HCEC 1CT (cell line): ENCODE measurements at places on chromosomes 6 and 20.

DNA sequence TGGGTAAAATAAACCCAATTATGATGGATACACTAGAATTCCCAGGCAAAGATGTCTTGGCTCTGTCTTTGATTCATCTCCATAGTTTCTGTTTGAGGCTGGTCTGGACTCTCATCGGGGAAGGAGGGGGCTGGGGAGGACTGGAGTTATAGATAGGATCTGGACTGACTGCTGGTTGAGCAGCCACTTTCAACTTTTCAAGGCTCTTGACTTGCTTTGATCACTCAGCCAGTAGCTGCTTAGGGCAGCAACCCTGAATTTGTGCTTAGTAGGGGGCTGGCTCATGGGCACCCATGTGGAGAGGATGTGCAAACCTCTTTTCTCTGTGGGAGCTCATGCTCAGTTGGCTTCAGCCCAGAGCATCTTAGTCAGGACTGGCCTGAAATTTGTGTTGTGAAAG, 114.0 kb upstream of the NEDD9 start:
- no peak for DNase-seq

DNA sequence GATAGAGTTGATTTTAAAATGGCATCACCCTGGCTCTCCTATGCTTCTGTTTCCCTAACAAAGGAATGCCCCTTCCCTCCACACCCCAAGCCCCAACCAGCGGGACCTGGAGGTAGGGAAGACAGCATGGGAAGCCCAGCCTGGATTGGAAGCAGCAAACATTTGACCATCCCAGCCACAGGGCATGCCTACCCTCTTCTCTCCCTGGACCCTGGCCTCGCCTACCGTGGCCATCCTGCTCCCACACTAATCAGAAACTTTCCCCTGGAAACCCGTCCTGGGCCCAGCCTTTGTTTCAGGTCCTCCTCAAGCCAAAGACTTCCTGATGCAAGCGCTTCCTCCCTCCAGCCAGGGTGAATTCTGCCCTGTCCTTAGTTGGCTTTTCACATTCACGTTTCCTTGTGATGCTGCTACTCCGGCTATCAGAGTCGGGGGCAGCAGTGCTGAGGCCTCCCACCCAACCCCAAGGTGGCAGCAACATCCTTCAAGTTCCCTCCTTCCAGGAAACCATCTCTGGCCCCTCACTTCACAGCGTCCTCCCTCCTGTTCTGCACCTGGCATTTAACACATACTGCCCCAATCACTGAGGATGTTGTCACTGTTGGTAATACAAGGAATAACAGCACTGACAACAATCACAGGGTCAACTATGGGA, 18.2 kb upstream of the ANGPT4 start:
- no peak for DNase-seq

DNA sequence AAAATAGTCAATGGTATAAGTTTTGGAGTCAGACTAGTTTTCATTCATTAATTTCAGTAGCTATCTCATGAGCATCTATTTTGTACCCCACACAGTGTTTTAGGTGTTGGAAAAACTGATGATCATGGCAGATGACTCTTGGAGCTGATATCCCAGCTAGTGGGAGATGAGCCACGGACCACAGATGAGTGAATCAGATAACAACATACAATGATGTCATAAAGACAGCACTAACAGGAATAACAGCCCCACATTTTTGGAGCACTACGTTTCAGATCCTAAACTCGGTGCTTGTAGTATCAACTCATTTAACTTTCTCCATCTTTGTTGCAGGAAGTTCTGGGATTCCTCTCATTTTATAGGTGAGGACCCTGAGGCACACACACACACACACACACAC, 67.8 kb upstream of the EDN3 start:
- DNase-seq: no peak

DNA sequence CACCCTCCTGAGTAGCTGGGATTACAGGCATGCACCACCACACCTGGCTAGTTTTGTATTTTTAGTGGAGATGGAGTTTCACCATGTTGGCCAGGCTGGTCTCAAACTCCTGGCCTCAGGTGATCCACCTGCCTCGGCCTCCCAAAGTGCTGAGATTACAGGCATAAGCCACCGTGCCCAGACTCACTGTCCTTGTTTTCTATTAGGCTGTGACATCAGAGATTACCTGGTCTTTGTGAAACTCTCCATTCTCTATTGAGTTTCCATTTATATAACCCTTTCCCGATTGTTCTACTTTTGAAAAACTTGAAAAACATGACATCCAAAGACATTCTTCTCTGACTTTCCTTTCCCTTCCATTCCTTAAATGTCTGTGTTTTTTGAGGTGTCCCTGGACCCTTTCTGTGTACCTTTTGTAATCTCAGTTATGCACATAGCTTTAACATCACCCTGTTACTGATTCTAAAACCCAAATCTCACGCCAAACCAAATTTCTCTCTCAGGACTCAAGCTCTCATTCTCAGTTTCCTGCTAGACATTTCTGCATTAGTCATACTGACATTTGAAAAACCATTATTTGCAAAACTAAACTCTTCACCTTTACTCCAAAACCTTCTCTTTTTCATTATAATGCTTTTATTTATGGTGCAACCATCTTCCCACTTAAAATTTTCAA, 137.0 kb downstream of the KHDC1L start:
- no peak for DNase-seq

GRCh38 chr6:145031001-145031400, 704.3 kb downstream of the EPM2A start:
- DNase-seq: peak; percentile 34

- no peak for DNase-seq
Measured at GRCh38 chr6:168162366-168162765, 83.4 kb upstream of the FRMD1 start.

DNA sequence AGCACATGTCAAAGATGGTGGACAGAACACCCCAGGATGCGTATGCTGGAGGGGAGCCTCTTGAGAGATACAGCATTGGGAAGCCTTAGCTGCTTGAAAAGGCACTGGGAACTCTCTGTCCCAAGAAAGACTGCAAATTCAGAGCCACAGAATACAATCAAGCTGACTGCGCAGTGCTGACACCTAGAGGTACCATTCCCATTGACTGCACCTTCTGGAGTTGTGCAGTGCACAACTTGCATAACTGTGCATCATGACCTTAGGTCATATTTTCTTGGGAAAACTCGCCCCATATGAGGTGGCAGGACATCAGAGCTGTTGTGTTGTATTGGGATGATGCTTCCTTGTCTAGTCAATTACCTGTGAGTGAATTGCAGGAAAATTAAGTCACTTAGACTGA, 646.5 kb upstream of the NOX3 start:
- no peak for DNase-seq

GRCh38 chr6:30258204-30258603, 45.0 kb upstream of the TRIM26 start:
- no peak for DNase-seq

GRCh38 chr6:98384801-98385200, 449.6 kb upstream of the POU3F2 start:
- DNase-seq: no peak

- peak; percentile 87 for DNase-seq
Measured at GRCh38 chr6:56840467-56841380, 114.2 kb upstream of the BEND6 start.

- peak; percentile 23 for DNase-seq
Measured at GRCh38 chr20:52457826-52458225, 266.2 kb upstream of the ZFP64 start.

GRCh38 chr6:160088069-160088783, 33.4 kb upstream of the SLC22A1 start:
- peak; percentile 86 for DNase-seq

GRCh38 chr6:52526634-52527033, 50.2 kb downstream of the TRAM2 start:
- peak; percentile 54 for DNase-seq

GRCh38 chr20:8971669-8972316, 97.1 kb upstream of the PLCB4 start:
- DNase-seq: no peak

DNA sequence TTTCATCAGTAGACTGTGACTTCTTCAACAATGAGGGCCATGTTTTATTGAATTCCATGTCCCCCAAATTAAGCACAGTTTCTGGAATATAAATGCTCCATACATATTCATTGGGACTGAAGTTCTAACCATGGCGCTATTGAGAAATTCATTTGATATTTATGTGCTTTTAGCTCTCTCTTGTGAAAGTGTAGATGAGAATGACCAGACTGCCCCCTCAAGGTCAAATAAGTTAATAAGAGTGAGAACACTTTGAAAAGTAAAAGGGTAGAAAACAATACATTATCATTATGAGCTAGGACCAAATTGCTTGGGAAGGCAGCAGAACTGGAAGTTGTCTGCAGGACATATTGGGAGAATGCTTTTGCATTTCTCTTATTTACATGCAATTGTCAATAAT, 597.9 kb downstream of the EPM2A start:
- DNase-seq: peak; percentile 38

DNA sequence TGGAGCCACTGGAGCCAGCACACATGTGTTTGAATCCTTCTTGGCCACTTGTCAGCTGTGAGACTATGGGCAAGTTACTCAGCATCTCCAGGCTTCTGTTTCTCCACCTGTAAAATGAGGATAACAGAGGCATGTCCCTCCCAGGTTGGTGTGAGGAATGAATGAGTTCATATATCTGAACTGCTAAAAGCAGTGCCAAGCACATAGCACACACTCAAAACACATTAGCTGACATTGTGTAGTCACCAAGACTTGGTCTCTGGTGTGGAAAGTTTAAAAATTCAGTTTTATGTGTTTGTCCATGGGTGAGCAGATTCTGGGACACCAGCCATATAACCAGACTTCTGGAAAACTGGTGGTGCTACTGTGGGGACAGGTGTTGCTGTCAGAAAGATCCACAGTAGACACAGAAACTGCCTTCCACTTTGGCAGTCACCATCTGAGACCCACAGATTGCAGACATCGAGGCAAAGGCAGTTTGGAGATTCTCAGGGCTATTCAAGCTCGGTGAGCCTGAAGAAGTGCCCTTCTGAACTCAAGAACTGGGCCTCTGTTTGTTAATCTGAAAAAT, 115.8 kb downstream of the MRPL14 start:
- DNase-seq: no peak

DNA sequence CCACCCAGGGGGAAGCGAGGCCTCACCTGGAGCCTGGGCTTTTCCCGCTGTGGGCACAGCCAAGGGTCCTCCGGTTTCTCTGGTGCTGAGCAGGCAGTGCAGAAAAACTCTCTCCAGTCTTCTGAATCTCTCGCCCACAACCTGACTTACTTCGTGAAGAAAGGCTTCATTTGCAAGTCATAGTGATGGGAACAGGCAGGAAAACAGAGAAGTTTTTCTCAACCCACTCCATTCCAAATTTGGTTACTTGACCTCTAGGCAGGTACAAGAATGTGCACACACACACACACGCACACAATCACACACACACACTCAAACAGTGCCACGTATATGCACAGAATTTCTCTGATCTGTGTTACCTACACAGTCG, 524.5 kb downstream of the CD83 start:
- no peak for DNase-seq

DNA sequence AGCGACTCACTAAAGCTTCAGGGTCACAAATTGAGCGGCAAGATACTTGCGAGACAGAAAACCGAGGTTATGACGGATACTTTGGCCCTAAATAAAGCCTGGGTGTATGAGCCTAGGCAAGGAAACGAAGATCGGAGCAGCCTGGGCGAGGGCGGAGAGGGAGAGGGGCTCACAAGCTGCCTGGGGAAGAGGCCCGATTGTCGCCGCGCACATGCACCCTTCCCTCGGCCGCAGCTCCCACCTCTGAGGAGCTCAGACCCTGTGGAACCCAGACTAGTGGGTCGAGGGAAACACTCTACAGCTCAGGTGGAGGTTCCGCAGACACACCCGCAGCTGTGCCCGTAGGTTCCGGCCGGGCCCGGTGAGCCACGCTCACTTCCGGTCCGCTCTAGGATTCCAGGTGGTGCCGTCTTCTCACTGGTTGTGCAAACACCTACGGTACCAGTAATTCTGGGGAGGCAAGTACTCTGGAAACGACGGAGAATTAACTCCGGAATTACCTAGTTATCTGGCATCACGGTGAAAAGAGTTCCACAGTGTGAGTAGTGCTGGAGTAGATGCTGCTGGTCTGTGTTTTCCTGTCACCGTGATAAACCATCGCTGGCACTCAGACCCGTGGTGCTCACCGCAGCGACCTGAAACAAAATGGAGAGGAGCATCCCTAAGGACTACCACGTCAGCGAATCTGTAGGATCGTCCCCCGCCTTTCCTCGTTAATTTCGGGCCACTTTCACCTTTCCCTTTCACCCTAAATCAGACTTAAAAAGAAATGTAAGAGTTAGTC, 61.5 kb downstream of the GPX5 start:
- DNase-seq: peak; percentile 30

DNA sequence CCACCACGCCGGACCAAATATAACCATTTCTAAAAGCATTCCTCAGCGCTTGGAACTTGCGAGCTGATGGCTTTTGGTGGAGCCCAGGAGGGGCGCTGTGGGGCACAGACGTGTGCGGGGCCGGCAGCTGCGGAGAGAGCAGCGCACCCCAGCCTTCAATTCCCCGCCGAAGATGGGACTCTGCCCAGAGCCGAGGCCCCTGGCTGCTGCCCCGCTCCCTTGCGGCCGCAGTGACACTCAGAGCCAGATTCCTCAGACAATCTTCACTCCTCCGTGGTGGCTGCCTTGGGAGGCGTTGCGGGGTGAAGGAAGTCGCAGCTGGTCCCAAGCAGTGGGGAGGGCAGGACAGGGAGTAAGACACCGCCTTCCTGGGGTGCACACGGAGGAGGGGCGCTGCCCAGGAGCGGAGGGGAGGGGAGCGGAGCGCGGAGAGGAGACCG, 87.7 kb downstream of the TMEM242 start:
- DNase-seq: peak; percentile 44

GRCh38 chr6:35787266-35788218, 6.7 kb downstream of the CLPSL1 start:
- no peak for DNase-seq

- peak; percentile 99 for DNase-seq
Measured at GRCh38 chr6:57267586-57268293, 45.6 kb upstream of the RAB23 start.

- DNase-seq: peak; percentile 38
Measured at GRCh38 chr6:121522771-121523386, 87.4 kb downstream of the GJA1 start.

GRCh38 chr6:12238219-12238618, 51.9 kb upstream of the EDN1 start:
- no peak for DNase-seq
